ENCODE measurements at places on chromosomes 7 and 10. TPM values are rescaled to one million over a fixed set of nuclear protein-coding genes. Genes with fewer than 3 reads are reported as not detected.
A peak's percentile ranks its signal among the peaks of the same experiment; 100 is the strongest.

Gene NPY
- not detected for total RNA-seq

Gene SAMD9L
- total RNA-seq = 19.8 TPM

Gene FGL2
- total RNA-seq = 0.65 TPM

Gene AP5Z1
- 21.6 TPM for total RNA-seq

GRCh38 chr10:34955391-34955790 lies 134.8 kb downstream of the CUL2 start:
- no peak for DNase-seq

GRCh38 chr7:92246360-92247101 lies 757 bp downstream of the ANKIB1 start:
- peak; percentile 36 for DNase-seq

DNA sequence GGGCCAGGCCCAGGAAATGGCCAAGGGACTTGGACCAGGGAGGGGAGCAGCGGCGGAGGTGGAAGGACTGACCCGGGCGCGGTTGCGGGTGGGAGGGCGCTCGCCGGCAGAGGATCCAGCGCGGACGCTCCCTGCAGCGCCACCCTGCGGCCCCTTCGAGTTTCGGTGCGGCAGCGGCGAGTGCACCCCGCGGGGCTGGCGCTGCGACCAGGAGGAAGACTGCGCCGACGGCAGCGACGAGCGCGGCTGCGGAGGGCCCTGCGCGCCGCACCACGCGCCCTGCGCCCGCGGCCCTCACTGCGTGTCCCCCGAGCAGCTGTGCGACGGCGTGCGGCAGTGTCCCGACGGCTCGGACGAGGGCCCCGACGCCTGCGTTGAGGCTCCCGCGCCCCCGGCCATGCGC lies 16.8 kb upstream of the ZNF467 start:
- peak; percentile 60 for DNase-seq

DNA sequence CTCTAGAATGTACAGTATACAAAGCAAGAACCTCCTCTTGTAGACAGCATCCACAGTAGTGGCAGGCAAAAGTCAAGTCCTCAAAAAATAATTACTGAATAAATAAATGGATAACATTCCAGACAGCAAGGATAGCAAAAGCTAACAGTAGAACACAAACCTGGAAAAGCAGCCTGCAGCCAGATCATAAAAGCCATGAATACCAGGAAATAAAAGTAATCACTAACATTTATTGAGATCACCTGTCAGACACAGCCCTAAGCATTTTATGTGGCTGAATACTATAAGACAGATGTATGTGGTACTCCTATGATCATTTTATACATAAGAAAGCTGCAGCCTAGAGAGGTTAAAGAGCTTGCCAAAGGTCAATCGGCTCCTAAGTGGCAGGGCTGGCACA lies 34.0 kb downstream of the CUL2 start:
- DNase-seq = no peak

DNA sequence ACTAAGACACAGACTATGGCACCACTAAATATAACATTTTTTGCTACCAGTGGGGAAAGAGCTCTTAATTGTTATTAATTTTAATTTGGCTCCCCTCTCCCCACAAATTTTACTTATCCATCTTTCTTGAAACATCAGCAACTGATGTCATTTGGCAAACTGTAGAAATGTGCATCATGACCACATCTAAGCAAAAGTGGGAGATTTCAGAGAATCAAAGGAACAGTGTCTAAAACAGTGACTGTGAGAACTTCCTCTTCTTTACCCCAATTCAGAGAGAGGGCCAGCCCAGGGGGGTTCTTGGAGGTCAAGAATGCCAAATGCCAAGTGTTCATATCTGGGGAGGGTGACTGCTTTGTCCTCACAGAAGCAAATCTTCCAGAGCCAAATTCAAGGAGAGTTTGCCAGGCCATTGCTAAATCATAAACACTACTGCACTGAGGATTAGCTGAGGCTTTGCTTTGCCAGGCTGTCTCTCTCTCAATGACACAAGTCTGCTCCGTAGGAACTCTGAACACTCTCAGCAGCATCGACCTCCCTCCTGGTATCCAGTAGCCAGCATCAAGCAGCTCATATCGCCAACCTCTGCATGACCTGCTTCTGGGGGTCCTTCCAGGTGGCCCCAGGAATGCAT lies 65.6 kb downstream of the ITIH5 start:
- no peak for DNase-seq

GRCh38 chr10:132535065-132535651 lies 2.4 kb upstream of the INPP5A start:
- DNase-seq = no peak

Data from activated CD4-positive, alpha-beta memory T cell treated with anti-CD3 and anti-CD28 coated beads for 36 hours (primary cell).